Frontal cortex (tissue), 4 donors: ENCODE measurements at places on chromosomes 4 and X. TPM values are rescaled to one million over a fixed set of nuclear protein-coding genes. Genes with fewer than 3 reads are reported as not detected.

Gene PDZD4
- 165 TPM for total RNA-seq

Gene PFKFB1
- 0.41 TPM for total RNA-seq

Gene ANXA10
- not detected for total RNA-seq

- no peak for DNase-seq
Measured at GRCh38 chr4:98773638-98774037, 115.2 kb upstream of the TSPAN5 start.

Gene NUDT10
- 49.3 TPM for total RNA-seq
